ENCODE measurements at places on chromosomes 16 and 17.

DNA sequence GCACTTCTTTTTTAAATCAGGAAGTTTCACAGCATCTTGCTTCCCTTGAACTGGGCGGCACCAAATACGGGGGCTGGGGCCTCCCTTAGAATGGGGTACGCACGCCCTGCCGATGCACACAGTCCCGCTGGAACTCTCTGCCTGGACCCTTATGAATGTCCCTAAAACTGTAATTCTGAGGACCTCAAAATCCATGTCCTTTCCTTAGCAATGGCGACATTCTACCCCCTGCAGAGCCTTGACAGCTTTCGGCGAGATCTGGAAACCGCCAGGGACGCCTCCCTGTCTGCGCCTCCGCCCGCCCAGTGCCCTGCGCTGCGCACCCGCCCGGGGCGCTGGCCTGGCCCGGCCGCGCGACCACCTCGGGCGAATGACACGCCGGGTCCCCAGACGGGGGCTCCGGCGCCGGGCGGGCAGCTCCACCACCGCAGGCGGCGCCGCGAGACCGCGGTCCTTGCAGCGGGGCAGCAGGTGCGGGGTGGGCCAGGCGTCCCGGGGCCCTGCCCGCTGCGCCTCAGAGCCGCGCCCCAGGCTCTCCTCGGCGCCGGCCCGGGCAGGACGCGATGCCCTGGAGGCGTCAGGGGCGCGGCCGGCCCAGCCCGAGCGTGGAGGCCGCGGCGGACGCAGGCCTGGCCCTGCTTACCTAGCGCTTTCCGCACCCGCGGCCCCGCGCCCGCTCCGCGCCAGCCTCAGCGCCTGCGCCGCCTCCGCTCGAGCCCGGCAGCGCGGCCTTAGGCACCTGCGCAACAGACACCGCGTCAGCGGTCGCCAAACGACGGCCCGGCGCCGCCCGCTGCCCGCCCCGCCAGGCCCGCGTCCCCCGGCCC, 548 bp downstream of the HAGH start:
- DNase-seq: no peak

GRCh38 chr17:75240394-75241142, 20.8 kb downstream of the GGA3 start:
- no peak for DNase-seq

DNA sequence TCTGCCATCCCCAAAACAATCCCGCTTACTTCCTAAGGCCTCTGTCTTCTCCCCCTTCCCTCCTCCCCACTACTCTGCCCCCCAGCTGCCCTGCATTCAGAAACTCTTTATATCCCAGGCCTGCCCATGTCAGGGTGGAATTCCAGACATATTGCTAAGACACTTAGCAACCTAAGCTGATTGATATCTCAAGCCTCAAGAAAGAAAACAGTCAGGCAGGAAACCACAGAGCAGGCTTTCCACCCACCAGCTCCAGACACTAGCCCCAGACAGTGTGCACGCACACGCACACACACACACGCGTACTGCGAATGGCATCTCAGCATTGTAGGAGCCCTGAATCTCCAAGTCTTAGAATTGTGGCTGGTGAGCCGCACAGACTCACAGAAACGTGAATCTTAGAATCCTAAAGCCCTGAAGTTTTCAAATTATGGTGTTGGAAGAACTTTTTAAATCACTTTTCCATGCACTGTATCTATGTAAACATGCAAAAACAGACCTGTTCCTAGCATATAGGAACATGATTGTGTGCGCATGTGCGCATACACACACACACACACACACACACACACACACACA, 8.8 kb upstream of the LPCAT2 start:
- DNase-seq: no peak

DNA sequence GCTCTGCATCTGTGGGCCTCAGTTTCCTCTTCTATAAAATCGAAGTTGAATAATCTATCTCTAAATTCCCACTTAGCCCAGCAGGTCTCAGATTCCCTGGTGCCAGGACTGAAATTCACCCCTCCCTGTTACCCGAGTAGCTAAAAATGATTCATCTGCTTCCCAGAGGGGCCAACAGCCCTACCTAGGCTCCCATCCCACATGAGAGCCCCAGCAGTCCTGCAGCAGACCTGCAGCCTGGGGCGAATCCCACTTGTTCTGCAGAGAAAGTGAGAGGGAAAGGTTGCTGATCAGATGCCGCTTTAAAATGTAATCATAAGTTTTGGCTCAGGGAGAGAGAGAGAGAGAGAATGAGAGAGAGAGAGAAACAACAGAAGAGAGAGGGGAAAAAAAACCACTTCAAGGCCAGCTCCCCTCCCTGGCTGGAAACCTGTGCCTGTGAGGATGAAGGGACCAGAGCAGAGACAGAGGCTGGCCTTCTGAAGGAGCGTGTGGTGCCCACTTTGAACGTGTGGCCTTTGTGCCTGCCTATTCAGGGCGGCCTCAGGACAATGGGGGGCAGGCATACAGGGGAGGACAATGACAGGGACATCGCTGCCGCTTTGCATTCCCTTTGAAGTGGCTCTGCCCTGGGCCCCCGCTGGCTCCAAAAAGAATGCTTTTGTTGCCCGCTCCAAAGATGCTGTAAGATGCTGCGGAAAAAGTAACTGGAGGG, 85.2 kb upstream of the NKD1 start:
- DNase-seq: no peak

DNA sequence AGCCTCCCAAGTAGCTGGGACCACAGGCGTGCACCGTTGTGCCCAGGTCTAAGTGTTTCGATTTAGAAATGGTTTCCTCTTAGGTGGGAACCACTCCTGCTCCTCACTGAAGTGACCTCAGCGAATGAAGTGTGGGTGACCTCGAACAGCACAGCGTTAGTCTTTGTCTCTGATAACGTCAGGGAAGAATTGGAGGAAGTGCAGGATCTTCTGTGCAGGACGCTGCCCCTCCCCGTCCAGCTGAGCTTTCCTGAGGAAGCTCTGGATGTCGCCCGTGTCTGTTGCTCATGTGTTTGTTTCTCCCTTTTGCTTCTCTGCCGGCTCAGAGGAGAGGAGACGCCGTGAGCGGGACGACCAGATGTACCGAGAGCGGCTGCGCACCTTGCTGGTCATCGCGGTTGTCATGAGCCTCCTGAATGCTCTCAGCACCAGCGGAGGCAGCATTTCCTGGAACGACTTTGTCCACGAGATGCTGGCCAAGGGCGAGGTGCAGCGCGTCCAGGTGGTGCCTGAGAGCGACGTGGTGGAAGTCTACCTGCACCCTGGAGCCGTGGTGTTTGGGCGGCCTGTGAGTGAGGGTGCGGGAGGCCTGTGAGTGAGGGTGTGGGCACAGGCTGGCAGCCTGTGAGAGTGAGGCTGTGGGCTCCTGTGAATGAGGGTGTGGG, 15.6 kb downstream of the SPG7 start:
- no peak for DNase-seq

DNA sequence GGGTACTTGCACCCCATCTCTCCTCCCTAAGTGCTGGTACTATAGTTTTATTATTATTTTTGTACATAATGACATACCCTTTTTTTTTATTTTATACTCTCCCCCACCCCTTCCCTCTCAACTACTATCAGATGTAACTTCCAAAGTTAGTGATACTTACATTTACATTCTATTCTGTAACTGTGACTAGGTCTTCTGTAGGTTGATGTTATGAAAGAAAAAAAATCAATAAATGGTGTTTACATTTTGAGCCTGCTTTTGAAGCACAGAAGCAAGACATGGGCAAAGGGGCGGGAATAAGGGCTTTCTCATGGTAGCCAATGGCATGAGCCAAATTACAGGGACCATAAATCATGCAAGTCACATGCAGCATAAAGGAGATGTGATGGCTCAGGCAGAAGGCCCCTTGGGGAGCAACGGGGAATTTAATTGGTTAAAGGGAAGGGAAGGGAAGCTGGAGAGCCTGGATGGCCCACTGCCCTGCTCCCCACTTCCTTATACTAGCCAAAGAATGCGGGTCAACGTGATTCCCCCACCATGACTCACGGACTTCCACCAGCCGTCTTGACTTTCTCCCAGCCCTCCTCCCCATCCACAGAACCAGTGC, 2.4 kb upstream of the ACSF2 start:
- DNase-seq: no peak

DNA sequence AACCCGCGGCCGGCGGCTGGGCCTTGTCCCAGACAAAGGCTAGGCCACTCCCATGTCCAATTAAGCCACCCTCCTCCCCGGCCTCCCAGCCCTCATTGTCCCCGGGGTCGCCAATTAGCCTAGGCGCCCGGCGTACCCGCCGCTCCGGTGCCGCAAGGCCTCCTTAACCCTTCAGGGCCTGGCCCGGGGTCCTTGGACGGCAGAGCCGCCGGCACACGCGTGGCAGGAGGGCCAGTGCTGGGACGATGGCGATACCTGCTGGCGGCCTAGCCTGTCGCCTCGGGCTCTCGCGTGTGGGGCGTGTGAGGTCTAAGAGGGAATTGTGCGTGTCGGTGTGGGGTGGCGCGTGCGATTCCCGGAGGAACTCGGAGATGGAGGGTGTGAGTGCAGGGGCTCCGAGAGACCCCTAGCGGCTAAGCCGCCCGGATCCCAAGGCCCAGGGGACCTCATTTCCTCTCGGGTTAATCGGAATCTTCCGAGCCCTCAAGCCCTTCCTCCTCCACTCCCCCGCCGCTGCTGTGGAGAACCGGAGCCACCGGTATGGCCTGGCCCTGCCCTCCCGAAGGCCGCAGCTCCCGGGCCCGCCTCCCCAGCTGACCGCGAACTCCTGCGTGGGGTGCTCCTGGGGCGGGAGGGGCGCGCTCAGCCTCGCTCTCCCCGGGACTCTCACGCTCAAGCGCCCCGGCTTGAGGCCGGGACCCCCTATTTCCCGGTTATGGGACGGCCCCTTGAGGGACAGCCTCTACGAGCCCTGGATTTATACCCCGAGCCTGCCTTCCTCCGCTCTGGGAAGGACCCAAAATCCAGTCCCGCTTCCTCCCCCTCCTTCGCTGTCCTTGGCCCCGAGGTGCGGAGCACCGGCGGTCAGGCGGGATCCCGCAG, 11.9 kb downstream of the TBX2 start:
- no peak for DNase-seq

DNA sequence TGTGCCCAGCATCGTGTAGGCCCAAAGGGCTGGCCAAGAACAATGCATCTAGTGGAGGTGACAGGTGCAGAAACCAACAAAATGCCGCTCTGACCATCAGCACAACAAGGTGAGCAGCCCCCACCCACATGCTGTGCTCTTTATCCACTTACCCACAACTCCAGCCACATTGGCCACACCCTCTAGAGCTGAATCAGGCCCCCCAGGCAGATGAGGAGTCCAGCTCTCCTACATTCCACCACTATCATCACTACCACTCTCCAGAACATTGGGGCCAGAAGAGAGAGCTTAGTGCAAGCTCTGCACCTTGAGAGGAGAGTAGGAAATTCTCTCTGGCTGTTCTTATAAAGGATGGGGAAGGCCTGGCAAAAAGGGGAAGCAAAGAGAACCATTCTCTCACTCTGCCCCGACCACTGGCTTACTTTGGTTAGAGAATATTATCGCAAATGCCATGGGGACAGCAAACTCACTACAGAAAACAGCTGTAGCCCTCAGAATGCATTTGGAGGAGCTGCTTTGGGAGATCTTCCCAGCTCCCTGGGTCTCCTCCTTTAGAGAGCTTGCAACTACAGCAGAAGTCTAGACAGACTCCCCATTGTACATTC, 75.0 kb downstream of the TMEM132E start:
- DNase-seq: no peak

DNA sequence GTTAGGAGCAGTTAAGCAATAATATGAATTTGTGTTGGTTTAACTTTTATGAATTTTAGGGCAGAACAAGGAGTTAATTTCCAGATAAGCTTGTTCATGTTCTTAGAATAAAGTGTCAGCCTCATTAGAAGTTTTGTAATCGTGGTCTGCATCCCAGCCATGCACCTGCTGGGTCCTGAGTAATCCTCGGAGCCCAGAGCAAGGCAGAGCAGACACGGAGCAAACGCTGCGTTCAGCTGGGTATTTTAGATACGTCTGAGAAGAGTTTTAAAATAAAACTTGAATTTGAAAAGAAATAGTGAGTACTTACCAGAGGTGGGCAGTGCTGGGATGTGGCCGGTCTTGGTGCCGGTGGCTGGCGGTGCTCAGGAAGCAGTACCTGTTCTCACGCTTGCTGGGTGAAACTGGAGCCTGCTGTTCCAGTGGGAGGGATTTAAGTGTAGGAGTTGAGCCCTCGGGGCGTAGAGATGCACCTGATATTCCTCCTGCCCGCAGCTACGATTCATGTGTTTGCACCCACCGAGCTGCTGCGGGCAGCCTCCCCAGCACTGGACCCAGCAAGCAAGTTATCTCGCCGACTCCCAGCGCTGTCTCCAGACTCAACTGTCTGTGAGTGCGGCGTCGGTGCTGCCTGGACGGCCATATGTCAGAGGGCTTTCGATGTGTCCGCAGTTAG, at the start of gene ZNF750:
Gene ZNF750 (minus strand): TSS at position 406 of the 676 bp plus-strand sequence. CDS start 7,568 bp downstream, outside the sequence.
- no peak for DNase-seq

- no peak for DNase-seq
These were observed 23.5 kb downstream of the OMG start for GRCh38 chr17:31273516-31273915.

DNA sequence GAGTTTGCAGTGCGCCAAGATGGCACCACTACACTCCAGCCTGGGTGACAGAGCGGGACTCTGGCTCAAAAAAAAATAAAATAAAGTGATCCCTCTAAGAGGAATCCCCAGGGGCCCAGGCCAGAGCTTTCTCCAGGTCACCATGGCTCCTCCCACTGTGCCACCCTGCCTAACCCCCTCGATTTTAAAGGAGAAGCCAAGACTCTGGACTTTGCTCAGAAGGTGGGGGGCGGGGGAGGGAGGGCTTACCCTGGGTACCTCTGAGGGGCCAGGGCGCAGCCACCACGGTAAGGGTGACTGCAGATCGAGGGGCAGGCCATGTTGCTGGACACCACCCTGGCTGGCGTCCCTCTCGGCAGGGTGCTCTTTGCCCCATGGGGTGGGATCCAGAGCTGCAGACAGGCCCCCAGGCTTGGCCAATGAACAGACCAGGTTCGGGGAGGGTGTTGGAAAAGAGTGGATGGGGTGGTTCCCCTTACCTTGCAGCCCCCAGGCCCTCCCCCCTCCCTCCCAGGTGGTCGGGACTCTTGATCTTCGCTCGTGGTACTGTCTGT, 455 bp upstream of the GRB7 start:
- DNase-seq: no peak

DNA sequence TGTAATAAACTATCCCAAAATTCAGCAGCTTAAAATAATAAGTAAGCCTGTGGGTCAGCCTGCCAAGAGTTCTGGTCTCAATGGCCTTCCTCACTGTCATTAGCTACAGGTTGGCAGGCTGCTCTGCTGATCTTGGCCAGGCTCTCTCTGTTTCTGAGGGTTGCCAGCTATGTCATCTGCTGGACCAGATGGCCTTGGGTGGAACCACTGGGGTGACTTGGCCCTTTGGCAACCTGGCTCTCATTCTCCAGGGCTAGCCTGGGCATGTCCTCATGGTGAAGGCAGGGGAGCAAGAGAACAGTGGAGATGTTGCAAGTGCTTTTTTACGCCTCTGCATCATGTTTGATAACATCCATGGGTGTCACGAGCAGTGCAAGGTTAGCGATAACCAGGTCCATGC, 13.9 kb downstream of the ITGAM start:
- no peak for DNase-seq

GRCh38 chr16:21116148-21116693, 34.4 kb downstream of the DNAH3 start:
- peak; percentile 69 for DNase-seq

GRCh38 chr17:37283414-37283961, 92.3 kb upstream of the C17orf78 start:
- no peak for DNase-seq
